NCI-H446 (cell line): ENCODE measurements at places on chromosomes 2 and 18.

GRCh38 chr18:79507546-79508480 lies 112.1 kb downstream of the NFATC1 start:
- DNase-seq = no peak

- DNase-seq = no peak
These were observed 18.1 kb upstream of the RANBP2 start for GRCh38 chr2:108701208-108701607.

DNA sequence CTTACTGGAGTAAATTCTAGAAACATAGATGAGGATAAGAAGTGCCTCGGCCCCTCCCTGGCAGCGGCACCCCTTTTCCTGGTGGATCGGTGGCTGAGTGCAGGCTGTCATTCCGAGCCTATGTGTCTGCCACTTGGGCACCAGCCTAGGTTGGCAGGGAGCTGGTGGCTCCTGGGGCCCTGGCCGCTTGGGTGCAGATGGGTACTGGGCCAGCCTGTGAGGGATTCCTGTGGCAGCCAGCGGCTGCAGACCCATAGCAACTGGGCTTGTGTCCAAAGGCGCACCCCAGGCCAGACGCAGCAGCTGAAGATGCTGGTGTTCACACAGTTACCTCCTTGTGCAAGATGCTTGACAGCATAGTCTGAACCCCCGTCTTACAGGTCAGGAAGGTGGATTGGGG lies 2.8 kb downstream of the SNORC start:
- no peak for DNase-seq

- DNase-seq = no peak
These were observed 71.3 kb downstream of the SOWAHC start for GRCh38 chr2:109685453-109685852.

DNA sequence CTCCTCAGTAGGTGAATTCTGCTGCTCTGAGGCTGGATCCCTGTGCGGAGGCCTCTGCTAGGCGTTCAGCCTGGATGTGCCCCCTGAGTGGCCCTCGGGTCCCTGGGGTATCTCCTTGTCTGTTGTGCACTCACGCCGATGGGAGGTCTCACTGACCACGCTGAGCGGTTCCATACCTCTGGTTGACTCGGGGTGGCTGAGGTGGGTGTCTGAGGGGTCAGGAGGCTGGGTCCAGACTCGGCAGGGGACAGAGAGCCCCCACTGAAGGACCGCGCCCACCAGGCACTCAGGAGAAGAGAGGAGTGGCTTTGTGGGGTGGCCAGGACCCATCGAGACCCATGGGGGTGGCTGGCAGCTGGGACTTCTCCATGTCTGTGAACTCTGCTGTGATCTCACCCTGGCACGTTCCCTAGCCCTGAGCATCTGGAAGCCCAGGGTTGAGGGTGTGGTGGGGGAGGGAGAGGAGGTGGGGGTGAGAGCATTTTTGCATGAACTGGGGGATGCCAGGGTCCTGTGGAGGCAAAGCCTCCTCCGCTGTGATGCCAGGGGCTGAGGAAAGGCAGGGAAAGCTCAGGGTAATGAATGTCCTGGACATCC lies 53.7 kb downstream of the TWIST2 start:
- DNase-seq = no peak

DNA sequence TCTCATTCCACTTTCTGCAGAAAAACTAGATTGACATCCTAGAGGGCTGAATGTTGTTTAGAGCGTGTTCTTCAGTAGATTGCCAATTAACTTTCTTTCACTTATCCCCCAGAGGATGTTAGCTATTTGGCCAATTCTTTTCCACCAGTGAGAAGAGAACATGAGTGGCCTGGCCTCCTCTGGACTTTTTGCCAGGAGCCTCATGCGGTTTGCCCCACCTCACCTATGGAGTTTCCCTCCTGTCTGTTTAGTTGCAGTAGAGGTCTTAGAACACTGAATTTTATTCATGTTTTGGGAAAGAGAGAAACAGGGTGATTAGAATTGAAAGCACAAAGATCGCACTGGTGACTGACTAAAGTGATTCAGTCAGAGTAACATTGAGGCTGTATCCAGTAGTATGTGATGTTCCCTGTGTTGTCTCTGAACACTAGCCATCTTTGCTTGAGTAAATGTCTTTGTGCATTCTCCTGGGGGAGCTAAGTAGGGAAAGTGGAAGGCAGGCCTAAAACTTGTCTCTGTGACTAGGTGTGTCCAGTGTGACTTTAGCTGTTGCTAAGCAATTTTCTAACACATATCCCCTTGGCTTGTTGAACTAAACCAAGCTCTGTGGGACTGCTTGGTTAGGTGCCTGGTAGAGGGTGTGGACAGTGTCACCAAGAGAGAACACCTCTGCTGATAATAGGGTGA lies 34.0 kb downstream of the UGP2 start:
- no peak for DNase-seq

- peak; percentile 11 for DNase-seq
These were observed 134.0 kb downstream of the FTCDNL1 start for GRCh38 chr2:199716807-199717586.

- peak; percentile 61 for DNase-seq
These were observed 57.1 kb downstream of the PDK1 start for GRCh38 chr2:172613040-172613439.

GRCh38 chr2:138615257-138615656 lies 113.7 kb downstream of the SPOPL start:
- no peak for DNase-seq

- DNase-seq = no peak
These were observed 43.1 kb downstream of the CHMP3 start for GRCh38 chr2:86520153-86520552.

DNA sequence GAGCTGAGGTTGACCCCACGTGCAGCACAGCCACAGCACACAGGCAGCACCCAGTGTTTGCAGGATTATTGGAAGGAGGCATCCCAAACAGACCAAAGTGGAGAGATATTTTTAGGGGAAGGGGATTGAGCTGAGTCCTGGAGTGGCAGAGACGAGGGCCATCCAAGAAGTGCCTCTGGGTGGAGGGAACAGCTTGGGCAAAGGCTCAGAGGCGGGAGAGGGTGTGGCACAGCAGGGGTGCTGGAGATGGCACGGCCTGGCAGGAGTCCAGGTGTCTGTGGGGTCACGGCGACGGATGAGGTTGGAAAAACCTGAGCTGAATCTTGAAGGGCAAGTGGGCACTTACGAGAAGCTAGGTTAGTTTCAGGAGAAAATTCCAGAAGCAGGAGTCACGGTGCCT lies 60.6 kb downstream of the INHBB start:
- no peak for DNase-seq

GRCh38 chr2:127985026-127985734 lies 42.7 kb downstream of the SAP130 start:
- no peak for DNase-seq
